ENCODE measurements at places on chromosomes 13 and 19.

GRCh38 chr13:98365302-98365701, 188.2 kb upstream of the RNF113B start:
- no peak for DNase-seq

DNA sequence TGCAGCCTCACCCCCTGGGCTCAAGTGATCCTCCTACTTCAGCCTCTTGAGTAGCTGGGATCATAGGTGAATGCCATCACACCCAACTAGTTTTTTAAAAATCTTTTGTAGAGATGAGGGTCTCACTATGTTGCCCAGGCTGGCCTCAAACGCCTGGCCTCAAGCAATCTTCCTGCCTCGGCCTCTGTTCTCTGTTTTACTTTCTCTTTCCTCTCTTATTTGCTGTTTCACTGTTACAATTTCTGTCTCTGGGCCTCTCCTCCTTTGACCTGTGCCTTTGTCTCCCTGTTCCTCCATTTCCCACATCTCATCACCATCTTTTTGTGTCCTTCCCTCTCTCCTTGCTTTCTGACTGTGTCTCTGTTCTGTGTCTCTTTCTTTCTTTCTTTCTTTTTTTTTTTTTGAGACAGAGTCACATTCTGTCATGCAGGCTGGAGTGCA, 9.3 kb downstream of the SHKBP1 start:
- no peak for DNase-seq

GRCh38 chr13:52779103-52779502, 39.5 kb upstream of the CNMD start:
- no peak for DNase-seq

GRCh38 chr13:71775966-71776365, 91.0 kb downstream of the DACH1 start:
- no peak for DNase-seq

DNA sequence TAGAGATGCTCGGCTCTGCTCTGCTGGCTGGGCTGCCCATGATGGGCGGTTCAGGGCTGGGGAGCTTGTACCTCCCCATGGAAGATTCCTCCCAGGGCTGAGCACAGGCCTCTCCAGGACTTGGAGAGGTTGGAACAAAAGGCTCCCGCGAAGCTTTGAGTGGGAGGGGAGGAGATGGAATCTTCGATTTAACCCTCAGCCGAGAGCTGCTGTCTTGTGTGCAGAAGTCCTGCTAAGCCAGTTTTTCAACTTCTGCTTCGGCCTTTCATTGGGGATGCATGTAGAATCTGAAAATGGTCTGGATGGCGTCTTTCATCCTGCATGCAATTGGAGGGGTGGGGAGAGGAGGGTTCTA, 163.3 kb downstream of the KDM4B start:
- no peak for DNase-seq

GRCh38 chr19:31491242-31491641, 142.0 kb upstream of the TSHZ3 start:
- DNase-seq: no peak

GRCh38 chr13:26220575-26220974, 1.5 kb downstream of the RNF6 start:
- DNase-seq: no peak

DNA sequence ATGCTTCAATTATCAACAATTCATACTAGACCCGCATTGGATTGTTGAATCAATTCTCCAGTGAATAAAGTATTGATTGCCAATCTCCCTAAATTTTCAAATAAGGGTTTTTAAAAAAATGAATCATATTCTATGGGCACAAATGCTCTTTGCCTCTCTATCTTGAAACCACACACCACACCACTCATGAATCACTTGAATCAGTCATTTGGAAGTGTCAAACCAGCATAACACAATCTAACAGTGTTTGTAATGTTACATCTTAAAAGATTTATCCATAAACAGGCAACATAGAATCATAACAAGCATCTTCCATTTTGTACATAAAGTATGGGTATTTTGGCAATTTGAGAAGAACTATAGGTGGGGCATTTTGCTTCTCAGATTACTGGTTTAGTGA, 219.5 kb upstream of the MIR17HG start:
- no peak for DNase-seq

DNA sequence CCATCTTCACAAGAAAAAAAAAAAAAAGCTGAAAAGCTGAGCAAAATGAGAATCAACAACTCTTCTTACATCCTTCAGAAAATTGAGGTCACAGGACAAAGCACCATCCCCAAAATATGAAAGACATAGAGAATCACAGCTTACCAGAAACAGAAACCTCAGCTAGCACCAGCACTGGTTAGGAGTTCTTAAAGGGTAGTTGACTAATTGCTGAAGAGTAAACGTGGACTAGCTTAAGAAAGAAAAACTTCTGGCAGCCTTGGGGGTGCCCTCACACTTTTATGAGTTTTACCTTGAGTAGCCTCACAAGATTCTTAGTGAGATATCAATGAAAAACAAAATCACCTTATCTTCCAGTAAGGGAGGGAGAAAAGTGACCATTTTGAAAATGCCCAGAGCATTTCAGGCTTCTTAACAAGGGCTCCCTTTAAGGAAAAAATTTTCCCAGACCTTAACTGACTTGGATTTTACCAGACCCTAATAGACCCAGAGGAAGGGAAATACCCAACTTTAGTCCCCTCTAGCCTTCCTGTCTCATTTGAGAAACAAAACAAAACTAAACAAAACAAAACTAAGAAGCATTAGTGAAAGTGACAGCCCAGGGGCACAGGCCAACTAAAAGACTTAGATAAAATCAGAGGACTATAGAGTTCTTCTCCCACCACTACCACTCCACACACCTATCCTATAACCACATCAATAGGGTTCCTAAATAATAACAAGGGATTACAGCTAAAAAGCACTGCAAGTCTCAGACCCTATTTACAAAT, 888.6 kb downstream of the DIAPH3 start:
- no peak for DNase-seq

GRCh38 chr13:40910324-40911050, 108.6 kb downstream of the ELF1 start:
- no peak for DNase-seq

DNA sequence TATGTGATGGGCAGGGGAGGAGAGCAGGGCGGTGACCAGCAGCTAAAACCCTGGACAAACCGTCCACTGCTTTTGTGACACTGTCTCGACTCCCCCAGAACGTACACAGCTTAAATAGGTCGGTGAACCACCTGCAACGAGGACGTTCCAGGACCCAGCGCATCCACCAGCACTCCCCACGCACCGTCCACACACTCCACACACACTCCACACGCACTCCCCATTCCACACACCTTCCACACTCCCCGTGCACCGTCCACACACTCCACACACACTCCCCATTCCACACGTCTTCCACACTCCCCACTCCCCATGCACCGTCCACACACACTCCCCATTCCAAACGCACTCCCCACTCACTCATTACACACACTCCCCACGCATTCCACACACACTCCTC, 38.3 kb upstream of the C13orf46 start:
- DNase-seq: no peak

- peak; percentile 4 for DNase-seq
Measured at GRCh38 chr13:100129605-100130004, 40.7 kb downstream of the PCCA start.

DNA sequence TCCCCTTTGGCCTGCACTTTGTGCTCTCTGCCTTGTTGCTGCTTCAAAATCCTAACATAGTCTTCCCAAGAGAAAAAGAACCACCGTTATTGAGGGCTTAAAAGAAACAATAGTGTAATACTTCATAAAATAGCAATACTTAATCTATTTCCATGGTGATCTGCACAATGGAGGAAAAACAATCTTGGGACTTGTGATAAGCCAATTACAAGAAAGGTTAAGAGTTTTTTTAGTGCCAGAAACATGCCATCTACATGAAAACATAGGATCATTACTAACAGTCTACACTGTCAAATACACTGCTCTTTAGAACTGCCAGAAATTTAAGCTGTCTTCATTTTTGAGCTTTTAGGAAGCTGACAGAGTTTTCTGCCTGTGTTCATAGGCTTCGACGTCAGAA, 54.1 kb upstream of the MAB21L1 start:
- DNase-seq: no peak

- DNase-seq: no peak
Measured at GRCh38 chr13:24925318-24926231, 161.6 kb downstream of the RNF17 start.

- peak; percentile 30 for DNase-seq
Measured at GRCh38 chr13:24922387-24922744, 158.4 kb downstream of the RNF17 start.

GRCh38 chr13:39786091-39786490, 130.6 kb downstream of the COG6 start:
- no peak for DNase-seq

GRCh38 chr13:101648766-101649487, 196.5 kb downstream of the ITGBL1 start:
- no peak for DNase-seq

DNA sequence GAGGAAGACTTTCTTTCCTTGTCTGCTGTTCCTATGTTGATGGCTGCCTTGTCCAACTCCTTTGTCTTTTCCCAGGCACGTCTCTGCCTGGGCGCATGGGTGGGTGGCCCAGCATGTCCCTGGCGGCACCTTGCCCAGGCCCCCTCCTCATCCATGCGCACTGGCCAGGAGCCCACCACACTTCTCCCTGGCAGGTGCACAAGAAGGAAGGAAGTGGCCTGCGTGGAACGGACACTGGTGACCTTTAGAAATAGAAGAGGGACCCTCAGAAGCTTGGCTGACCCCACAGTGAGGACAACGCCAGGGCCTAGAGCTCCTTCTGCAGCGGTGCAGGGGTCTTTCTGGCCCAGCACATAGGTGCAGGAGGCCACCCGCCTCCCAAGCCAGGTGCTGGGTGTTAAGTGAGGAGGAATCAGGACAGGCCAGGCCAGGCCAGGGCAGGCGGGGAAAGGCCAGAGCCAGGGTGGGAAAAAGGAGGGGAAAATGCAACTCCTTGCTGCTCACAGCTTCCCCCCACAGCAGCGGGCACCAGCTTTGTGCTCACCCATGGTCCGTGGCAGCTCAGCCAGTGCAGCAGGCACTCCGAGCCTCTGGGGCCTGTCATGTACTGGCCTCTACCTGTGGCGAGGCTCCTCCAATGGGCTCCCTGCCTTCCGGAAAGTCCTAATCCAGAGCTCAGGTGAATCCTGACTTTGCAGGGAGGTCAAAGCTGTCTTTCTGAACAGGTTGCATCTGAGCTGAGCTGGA, 104.0 kb downstream of the SOX1 start:
- no peak for DNase-seq

- no peak for DNase-seq
Measured at GRCh38 chr13:44934724-44935123, 54.5 kb downstream of the NUFIP1 start.

DNA sequence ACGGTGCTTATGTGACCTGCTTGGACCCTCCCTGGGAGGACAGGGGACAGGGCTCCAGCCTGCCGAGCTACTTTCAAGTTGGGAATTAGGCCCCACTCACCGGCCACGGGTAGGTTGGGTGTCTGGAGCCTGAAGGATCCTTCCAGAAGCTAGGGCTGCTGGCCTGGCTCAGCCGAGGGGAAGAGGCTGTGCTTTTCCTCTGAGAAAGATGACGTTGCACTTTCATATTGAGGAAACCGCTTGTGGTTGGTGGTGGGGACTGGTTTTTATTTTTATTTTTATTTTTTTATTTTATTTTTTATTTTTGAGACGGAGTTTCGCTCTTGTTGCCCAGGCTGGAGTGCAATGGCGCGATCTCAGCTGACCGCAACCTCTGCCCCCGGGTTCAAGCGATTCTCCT, at the start of gene TMEM150B:
TSS of gene TMEM150B (minus strand) at position 170 of the 400 bp plus-strand sequence. CDS start 4,305 bp downstream, outside the sequence.
- no peak for DNase-seq

- no peak for DNase-seq
Measured at GRCh38 chr19:39247701-39248664, 673 bp downstream of the IFNL4 start.

- DNase-seq: no peak
Measured at GRCh38 chr19:45785097-45785496, 2.8 kb upstream of the DMPK start.

DNA sequence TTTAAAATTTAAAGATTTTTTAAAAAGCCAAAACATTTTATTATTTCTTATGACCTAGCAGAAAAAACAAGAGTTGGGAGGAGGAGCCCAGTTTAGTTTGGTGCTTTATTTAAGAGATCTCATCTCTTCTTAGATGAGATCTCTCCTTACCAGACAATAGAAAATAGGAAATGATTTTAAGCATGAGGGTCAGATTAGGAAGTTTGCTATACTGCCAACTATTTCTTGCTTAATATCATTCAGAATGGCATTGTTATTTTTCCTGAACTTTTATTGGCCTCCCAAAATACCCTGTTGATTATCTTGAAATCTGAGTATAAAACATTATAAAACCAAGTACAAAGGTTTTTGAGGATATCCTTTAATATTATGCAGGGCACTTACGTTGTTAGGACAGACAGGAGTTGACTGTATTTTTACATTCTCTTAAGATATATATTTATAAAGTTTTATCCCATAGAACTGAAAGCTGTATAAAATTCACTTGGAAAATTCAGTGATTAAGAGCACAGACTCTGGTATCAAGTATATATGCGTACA, 56.1 kb downstream of the DNAJC15 start:
- DNase-seq: no peak

DNA sequence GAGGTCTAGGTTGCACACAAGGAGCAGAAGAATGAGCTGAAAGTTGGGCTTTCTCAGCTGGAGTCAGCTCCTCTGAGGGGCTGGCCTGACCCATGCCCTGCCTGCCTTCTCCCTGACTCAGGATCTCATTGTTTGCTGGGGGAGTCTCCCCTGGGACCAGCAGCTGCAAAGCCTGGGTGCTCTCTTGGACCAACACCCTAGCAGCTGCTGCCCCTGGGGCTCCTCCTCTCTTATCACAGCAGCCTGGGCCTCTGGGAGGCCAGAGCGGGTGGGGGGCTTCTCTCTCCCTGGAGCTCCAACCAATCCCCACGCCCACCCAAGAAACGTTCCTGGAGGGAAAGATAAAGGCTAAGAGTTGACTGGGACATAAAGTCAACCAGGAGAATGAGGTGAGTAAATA, 1.6 kb upstream of the FCGBP start:
- no peak for DNase-seq

GRCh38 chr19:3234800-3235199, 10.3 kb downstream of the CELF5 start:
- DNase-seq: no peak

GRCh38 chr19:1799695-1800342, 12.3 kb downstream of the ATP8B3 start:
- DNase-seq: no peak

- DNase-seq: no peak
Measured at GRCh38 chr19:58334691-58335249, 8.0 kb downstream of the ZSCAN22 start.

- DNase-seq: no peak
Measured at GRCh38 chr13:47004540-47004939, 107.7 kb upstream of the HTR2A start.

DNA sequence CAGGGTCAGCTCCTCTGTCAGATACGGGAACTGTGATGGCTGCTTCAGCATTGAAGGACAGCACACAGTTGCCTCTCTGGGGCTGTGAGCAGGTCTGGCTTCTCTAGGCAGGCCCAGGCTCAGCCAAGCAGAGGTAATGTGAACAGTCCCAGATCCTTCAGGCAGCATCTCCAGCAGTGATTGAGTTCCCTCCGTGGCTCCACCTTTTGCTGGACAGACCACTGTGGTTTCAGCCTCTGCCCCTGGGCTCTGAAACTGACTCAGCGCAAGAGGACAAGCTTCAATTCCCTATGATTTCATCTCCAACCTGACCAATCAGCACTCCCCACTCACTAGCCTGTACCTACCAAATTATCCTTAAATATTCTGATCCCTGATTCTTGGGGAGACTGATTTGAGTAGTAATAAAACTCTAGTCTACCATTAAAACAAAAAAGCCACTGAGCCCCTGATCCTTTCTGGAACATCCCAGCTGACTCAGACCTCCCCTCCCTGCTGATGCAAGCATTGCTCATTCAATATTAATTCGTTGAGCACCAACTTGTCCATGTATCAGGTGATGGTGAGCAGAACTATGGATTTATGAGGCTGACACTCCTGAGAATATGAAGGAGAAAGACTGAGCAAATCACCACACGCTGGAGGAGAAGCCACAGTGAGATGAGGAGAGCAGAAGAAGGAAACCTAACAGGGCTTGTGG, 16.7 kb downstream of the GSX1 start:
- DNase-seq: no peak

Data from germinal center (tissue), 1 donor.